ENCODE measurements at places on chromosomes 2 and 18. TPM values are rescaled to one million over a fixed set of nuclear protein-coding genes. Genes with fewer than 3 reads are reported as not detected.

Gene CYTIP
- not detected for total RNA-seq

Gene C18orf32
- total RNA-seq, result 14.6 TPM

Gene GULP1
- total RNA-seq, result 42.5 TPM

Gene TBR1
- total RNA-seq, result under 0.01 TPM

Gene IGFBP5
- 1,007 TPM for total RNA-seq

Gene GLB1L
- 10.0 TPM for total RNA-seq

Gene SCG2
- 12.5 TPM for total RNA-seq

Gene TMEM169
- under 0.01 TPM for total RNA-seq

Gene ACMSD
- not detected for total RNA-seq

Gene ACVR1C
- total RNA-seq, result 0.37 TPM

Gene TEX44
- not detected for total RNA-seq

Gene PIEZO2
- 1.1 TPM for total RNA-seq

Gene PCGF1
- 28.2 TPM for total RNA-seq

Gene REEP1
- 0.18 TPM for total RNA-seq

Gene MC5R
- total RNA-seq, result not detected

Gene ELOA2
- total RNA-seq, result not detected

Gene EDAR
- not detected for total RNA-seq

Gene IL36B
- not detected for total RNA-seq

Gene RNF125
- total RNA-seq, result not detected

Gene IL1F10
- total RNA-seq, result not detected

Gene IL37
- total RNA-seq, result not detected

Gene INSIG2
- 25.8 TPM for total RNA-seq

Gene OTOS
- total RNA-seq, result not detected

Gene PLEK
- total RNA-seq, result under 0.01 TPM

Gene TMEM127
- total RNA-seq, result 24.3 TPM

Gene FAM168B
- total RNA-seq, result 119 TPM

Gene STAT4
- 2.8 TPM for total RNA-seq

Gene SNED1
- total RNA-seq, result 0.14 TPM

Gene FBXO15
- 0.37 TPM for total RNA-seq

Gene NEU4
- 0.18 TPM for total RNA-seq

Gene PASK
- 1.5 TPM for total RNA-seq

Gene TMEM247
- total RNA-seq, result not detected

Gene HOXD8
- 7.7 TPM for total RNA-seq

Gene LYPD1
- total RNA-seq, result 29.3 TPM

Gene SERPINB13
- total RNA-seq, result not detected

Gene POTEC
- not detected for total RNA-seq

Gene ANO7
- total RNA-seq, result 0.69 TPM

Gene NT5DC4
- total RNA-seq, result not detected

Gene IL1R2
- total RNA-seq, result not detected

Gene EML6
- total RNA-seq, result 1.7 TPM

Gene PRKAG3
- not detected for total RNA-seq

Gene UNC80
- not detected for total RNA-seq

Gene UCN
- total RNA-seq, result 0.30 TPM

Gene GALNT14
- 2.3 TPM for total RNA-seq

Measured in smooth muscle cell of the umbilical artery (primary cell).